ENCODE measurements at places on chromosomes 4 and X.
A peak's percentile ranks its signal among the peaks of the same experiment; 100 is the strongest.

DNA sequence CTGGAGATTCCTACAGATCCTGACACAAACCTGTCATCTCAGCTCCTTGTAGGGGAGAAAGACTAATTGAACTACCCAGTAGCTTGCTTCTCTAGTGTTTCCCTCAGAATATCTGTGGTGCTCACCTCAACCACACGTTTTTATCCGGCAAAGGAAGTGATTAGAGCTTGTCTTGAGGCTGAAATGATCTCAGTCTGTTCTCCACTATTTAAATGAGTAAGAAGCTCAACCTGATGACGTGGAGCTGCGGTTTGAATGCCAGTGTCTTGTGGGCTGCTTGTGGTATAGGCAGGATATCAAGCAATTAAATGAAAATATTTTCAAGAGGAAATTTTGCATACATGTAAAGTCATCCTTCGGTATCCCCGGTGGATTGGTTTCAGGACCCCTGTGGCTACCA lies 270.2 kb downstream of the TLL1 start:
- DNase-seq, result no peak

DNA sequence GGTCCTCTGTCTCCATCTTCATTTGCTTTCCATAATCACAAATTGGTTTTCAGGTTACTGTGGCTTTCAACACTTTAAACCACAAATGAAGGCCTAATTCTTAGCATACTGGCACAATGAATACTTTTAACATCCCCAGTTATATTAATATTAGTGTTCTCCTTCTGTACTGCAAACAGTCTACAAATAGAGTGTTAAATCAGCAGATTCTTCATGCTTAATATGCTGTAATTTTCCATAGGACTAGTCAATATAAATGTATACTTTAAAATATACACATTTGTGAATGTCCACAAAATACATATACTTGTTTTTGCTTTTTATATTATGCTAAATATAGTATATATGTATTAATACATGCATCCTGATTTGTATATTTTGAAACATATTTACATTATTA lies 72.6 kb downstream of the SH3RF1 start:
- no peak for DNase-seq

- no peak for DNase-seq
These were observed 52.7 kb downstream of the MSX1 start for GRCh38 chr4:4912155-4912554.

DNA sequence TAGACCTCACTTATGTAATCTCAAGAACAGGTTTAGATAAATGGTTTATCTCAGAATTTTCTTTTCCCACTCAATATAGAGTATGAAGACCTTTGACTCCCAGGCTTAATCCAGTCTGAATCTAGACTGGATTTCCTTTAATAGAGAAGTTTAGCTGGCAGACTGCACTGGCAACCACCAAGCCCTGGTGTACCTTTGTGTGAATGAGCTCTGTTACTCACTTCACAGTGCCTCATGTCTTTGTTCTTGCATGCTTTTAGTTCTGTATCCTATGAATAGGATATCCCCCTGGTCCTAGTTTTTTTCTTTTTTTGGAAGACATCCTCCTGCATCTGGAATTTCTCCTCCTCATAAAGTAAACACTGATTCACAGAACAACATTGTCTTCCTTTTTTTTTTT lies 53.2 kb upstream of the MCUB start:
- DNase-seq, result no peak

- DNase-seq, result no peak
These were observed 431 bp downstream of the C4orf50 start for GRCh38 chr4:6017800-6018199.

DNA sequence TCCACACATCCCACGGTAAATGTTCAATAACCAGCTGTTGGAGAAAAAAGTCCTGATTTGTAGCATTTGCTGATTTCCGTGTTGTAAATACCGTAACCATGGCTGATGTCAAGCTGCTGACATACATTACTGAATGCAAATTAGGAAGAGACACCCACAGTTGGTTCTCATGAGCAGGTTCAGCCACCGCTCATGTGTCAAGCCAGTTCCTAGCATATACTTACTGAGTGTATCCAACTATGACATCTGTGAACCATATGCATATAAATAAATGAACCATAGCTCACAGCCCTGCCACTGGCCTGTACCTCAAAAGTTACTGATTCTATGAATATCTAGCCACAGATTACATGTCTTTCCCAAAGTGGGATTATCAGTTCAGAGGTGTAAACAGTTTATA lies 29.5 kb downstream of the FHDC1 start:
- DNase-seq, result no peak

DNA sequence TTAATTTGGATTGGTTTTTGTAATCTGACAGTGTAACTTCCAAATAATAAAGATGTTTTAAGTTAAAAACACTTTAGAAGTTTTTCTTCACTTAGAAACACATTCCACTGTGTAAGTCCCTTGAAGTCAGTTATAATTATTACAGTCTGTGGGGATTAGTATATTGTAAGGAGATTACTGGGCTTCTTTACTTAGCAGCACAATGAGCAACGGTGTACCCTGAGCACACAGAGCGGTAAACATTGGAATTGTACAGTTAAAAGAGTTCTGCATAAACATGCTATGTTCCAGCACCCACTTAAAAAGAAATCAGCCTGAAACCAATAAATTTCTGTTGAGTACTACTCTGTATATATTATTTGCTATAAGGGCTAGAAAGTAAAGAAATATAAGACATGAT lies 44.3 kb downstream of the CCSER1 start:
- DNase-seq, result no peak

- DNase-seq, result no peak
These were observed 1070.3 kb downstream of the STIM2 start for GRCh38 chr4:27930976-27931375.

DNA sequence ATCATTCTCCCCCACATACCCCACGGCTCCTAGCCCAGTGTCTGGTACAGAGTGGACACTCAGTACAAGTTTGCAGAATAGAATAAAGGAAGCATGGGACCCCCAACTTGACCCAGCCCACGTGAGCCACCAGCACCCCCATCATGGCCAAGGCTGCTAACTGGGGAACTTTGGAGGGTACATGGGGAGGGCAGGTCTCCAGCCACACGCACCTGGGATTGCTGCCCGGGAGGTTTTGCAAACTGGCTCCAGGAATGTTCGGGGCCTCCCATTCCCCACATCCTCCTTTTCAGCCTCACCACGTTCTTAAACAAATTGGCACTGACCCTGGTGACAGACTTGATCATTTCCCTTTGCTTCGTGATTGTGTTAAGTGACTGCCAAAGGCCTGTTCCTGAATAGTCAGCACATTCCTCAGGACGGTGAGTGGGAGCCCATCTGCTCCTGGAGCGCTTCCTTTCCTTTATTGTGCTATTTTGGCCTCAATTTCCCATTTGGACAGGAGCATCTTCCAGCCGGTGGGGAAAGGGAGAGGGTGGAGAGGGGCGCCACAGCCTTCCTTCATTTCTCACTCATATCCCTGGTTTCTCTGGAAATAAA lies 18.7 kb upstream of the XPNPEP2 start:
- DNase-seq, result no peak

GRCh38 chr4:85939595-85939994 lies 420.3 kb downstream of the MAPK10 start:
- no peak for DNase-seq

DNA sequence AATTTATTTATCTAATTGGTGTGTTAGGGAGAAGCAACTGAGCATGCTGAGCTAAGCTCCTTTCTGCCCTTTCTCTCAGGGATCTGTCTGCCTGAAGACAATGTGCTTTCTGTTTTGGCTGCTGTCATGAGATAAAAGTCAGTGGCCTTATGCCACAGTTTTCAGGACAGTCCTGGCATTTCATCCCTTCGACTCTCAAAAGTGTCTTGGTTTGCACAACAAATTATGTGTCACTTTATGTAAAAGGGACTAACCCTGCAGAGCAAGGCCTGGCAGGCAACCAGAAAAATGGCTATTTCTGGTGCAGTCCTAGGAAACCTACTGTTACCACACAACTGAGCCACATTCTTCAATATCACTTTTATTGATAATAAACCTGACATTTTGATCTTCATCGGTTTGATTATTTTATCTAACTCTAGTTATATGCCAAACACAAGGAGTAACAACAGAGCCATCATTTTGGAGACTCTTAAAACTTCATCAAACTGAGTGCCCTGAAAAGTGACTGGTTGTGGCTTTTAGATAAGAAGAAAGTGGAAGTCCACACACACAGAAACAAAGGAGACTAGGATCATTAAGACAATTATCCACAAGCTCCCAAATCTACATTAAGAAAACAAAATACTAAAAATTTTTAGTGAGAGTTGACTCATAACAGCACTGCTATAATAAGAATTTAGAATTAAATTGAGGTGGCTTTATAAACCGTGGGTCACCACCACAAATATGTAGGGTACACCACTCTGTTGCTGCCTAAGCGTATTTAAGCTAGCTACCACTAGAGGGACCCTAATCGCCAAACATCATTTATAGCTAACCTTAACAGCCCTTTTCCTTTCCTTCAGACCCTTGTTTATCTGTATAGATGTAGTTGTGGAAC lies 95.9 kb upstream of the PTPN13 start:
- DNase-seq, result peak; percentile 65

GRCh38 chr4:102219129-102219528 lies 126.2 kb downstream of the SLC39A8 start:
- DNase-seq, result no peak

DNA sequence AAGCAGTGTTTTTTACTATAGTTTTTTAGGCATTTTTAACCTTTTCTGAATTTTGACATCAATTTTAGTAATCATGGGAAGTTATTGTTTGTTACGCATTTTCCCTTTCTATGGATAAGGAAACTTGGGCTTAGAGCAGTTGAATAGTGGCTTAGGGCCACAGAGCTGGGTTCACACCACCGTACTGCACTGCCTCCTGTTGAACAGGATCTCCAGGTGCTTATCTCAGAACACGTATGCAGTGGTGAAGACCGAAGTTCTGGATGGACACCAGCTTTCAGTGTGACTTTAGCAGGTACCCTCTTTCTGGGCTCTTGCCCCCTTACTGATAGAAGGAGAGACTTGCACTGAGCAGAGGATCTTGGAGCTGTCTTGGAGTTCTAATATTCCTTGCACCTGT lies 137.6 kb downstream of the PTTG2 start:
- DNase-seq, result no peak

GRCh38 chrX:110402091-110402849 lies 43.6 kb downstream of the RTL9 start:
- peak; percentile 56 for DNase-seq
